Activated CD4-positive, alpha-beta T cell treated with anti-CD3 and anti-CD28 coated beads for 36 hours (primary cell): ENCODE measurements at places on chromosomes 5 and 9.

- peak; percentile 74 for DNase-seq
Measured at GRCh38 chr5:154757814-154758406, 2.7 kb downstream of the LARP1 start.

GRCh38 chr5:9498541-9499497, 47.1 kb downstream of the SEMA5A start:
- DNase-seq, result peak; percentile 12

GRCh38 chr9:3578786-3579185, 53.0 kb upstream of the RFX3 start:
- DNase-seq, result peak; percentile 37

DNA sequence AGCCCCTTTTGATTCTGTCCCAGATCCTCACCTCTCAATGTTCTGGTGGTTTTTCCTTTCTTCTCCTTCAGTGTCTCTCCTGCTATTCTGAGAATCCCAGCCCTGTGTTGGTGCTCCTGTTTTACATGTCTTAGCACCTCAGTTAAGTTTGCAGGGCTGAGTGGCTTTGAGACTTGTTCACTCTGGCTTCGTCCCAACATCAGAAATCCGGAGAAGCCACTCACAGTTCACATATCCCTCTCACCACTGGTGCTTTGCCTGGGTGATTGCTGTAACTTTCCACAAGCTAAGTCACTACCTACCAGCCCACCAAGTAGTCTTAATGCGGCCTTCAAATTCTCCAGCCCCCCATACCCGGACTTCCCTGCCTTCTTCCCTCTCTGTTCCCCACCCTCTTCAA, 40.2 kb downstream of the CYFIP2 start:
- no peak for DNase-seq

- DNase-seq, result no peak
Measured at GRCh38 chr5:83474991-83475390, 3.4 kb downstream of the VCAN start.

DNA sequence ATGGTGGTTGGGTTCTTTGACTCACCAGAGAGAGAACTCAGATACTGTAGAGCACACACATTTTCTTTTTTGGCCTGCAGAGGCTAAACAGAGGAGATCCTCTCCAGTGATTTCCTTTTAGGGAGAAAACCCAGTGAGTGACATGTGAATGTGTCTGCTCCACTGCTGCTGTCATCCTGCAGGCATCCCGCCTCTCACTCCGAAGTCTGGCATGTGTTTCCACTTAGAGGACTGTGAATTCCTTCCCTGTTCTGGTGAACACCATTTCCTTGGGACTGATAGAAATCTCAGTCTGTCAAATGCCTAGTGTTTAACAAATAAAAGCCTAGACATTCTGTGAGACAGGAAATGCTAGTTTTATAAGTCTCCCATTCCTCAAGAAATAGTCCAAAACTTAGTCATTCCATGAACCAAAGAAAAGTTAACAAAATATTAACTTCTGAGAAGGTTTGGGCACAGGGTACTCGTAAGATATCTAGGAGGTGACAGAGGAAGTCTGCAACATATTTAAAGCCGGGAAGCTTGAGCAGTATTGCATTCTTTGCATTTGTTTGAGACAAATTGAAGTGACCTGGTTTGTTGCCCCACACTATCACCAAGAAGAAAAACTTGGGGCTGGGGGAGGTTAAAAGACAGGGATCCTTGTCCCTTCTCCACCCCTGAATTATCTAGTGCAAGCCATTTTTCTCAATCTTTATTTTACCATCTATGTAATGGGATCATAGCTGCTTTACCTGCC, 74.9 kb upstream of the NIPAL4 start:
- DNase-seq, result no peak
